ENCODE measurements at places on chromosomes 7 and 10.

GRCh38 chr7:99825452-99825851, 2.4 kb upstream of the CYP3A43 start:
- ATAC-seq: no peak

DNA sequence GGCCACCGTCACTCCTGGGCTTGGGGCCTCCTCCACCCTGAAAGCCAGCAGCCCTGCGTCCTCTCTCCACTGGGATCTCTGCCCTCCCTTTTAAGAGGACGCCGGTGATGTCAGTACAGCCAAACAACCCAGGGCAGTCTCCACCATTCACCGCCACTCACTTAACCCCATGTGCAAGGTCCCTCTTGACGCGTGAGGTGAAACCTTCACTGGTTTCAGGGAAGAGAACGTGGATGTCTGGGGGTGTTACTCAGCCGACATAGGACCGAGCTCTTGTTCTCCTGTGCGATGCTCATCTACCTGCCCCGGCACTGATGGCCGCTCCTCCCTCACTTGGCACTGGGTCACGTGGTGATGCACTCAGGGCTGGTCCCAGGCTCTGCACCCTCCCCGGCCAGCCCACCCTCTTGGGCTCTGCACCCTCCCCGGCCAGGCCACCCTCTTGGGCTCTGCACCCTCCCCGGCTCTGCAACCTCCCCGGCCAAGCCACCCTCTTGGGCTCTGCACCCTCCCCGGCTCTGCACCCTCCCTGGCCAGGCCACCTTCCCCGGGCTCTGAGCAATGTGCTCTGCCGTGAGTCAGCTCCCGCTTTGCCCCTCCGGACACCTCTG, 36.1 kb downstream of the ADGRA1 start:
- ATAC-seq: no peak

DNA sequence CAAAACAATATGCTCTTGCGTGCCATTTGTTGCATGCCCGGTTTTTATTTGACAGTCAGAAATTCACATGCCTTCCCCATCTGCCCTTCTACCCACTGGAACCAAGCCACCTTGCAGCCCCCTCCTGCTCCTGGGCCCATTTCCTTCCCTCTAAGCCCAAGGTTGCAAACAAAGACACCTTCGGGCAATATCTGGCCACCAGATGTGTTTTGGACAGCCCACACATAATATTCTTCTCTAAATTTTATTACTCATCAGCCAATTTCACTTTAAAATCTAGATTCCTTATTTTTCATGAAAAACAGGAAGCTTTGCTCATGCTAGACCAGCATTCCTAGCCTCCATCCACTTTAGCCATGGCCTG, 18.2 kb upstream of the C10orf105 start:
- ATAC-seq: no peak

DNA sequence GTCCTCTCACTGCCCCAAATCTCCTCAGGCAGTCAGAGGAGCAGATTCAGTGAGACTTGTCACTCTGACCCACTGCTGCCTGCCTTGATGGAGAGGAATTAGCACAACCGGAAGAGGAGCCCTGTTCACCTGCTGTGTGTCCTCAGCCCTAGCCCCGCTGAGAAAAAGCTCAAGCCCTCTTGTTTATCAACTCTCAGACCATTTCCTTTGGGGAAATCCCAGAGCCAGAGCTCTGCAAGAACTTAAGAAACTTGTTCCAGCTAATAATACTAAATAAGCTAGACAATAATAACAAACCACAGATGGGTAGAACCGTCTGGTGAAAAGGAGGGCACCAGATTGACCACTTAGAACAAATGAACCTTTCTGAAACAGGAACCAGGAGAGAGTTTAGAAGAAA, 37.7 kb upstream of the ITGB1 start:
- no peak for ATAC-seq

- no peak for ATAC-seq
Measured at GRCh38 chr7:69334701-69335100, 263.6 kb upstream of the AUTS2 start.
